ENCODE measurements at places on chromosomes 7 and 10. TPM values are rescaled to one million over a fixed set of nuclear protein-coding genes. Genes with fewer than 3 reads are reported as not detected.

NANOS1 gene
- total RNA-seq = 0.29 TPM

SORCS1 gene
- total RNA-seq = 9.4 TPM

DNA sequence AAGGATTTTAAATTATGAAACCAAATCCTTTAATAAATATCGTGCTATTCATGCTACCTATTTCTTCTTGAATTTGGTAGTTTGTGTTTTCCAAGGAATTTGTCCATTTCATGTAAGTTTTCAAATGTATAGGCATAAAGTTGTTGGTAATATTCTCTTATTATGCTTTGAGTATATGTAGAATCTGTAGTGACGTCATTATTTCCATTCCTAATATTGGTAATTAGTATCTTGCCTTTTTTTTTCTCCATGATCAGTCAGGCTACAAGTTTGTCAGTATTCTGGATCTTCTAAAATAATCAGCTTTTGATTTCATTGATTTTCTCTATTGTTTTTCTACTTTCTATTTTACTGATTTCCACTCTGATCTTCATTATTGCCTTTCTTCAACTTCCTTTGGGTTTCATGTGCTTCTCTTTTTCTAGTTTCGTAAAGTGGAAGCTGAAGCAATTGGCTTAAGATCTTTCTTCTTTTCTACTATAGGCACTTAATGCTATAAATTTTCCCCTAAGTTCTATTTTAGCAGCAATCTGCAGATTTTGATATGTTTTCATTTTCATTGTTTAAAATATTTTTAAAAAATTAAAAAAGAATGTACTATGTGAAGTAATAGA is 156.5 kb upstream of the HDAC9 start:
- no peak overlapping the region for H3K4me3 ChIP-seq
- H3K27me3 ChIP-seq = no peaks in the 10 kb centered on the region
- H3K4me1 ChIP-seq = no peaks in the 10 kb centered on the region
- no peak overlapping the region for H3K27ac ChIP-seq

DNA sequence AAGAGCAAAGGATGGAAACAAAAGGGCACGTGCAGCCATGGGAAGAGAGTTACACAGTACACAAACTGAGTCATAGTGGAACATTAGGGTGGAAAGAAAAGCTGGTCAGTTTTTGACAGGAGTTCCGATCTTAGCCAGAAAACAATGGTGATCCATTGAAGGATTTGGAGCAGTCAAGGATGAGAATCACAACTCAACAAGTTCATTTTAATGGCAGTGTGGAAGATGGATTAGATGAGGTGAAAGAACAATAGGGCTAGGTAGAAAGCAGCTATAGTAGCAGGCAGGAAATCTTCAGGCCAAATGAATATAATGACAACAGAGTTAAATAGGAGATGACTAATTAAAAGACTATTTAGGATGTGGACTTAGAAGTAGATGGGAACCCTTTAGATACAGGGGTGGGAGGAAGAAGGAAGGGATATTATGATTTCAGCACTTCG is 136.3 kb downstream of the DOCK4 start:
- no peaks in the 10 kb centered on the region for H3K4me1 ChIP-seq
- H3K4me3 ChIP-seq = no peak overlapping the region
- DNase-seq = no peak
- H3K27ac ChIP-seq = no peak overlapping the region

GRCh38 chr10:70162892-70163201 is 7.5 kb downstream of the SAR1A start:
- H3K4me3 ChIP-seq = no peak overlapping the region
- H3K27me3 ChIP-seq = no peaks in the 10 kb centered on the region

DNA sequence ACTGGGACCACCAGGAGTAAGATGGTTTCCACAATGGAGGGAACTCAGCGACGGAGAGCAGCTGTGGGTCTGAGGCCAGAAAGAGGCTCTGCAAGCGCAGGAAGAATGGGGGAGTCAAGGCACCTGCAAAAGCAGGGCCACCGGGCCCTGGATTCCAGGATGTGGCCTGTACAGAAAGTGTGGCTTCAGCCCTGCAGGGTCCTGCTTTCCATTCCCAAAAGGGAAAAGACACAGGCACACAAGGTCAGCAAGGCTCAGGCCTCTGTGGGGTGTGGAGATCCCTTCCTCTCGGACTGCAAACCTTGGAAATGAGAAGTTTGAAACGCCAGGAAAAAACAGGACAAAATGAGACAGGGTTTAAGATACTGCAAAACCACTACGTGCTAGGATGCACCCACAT is 232.5 kb downstream of the TNS3 start:
- H3K36me3 ChIP-seq = no peaks in the 10 kb centered on the region
- DNase-seq = no peak
- no peak overlapping the region for H3K4me3 ChIP-seq
- no peaks in the 10 kb centered on the region for H3K27me3 ChIP-seq
- no peaks in the 10 kb centered on the region for H3K4me1 ChIP-seq
- no peak overlapping the region for H3K27ac ChIP-seq

- H3K27ac ChIP-seq = no peak overlapping the region
- H3K4me1 ChIP-seq = no peaks in the 10 kb centered on the region
- H3K27me3 ChIP-seq = no peaks in the 10 kb centered on the region
- no peak overlapping the region for H3K4me3 ChIP-seq
- no peak for DNase-seq
These were observed 4.4 kb upstream of the FAM107B start for GRCh38 chr10:14779001-14779651.

GRCh38 chr7:130593033-130593432 is 75.5 kb downstream of the COPG2 start:
- H3K27ac ChIP-seq = no peak overlapping the region
- H3K27me3 ChIP-seq = no peaks in the 10 kb centered on the region
- H3K36me3 ChIP-seq = no peaks in the 10 kb centered on the region
- no peak overlapping the region for H3K4me3 ChIP-seq
- DNase-seq = no peak

- no peaks in the 10 kb centered on the region for H3K36me3 ChIP-seq
- H3K4me1 ChIP-seq = no peaks in the 10 kb centered on the region
- no peak overlapping the region for H3K4me3 ChIP-seq
- no peak for DNase-seq
- no peak overlapping the region for H3K27ac ChIP-seq
- no peaks in the 10 kb centered on the region for H3K27me3 ChIP-seq
These were observed 621.1 kb upstream of the CELF2 start for GRCh38 chr10:10396601-10397000.
